ENCODE measurements at places on chromosomes 4 and X.

DNA sequence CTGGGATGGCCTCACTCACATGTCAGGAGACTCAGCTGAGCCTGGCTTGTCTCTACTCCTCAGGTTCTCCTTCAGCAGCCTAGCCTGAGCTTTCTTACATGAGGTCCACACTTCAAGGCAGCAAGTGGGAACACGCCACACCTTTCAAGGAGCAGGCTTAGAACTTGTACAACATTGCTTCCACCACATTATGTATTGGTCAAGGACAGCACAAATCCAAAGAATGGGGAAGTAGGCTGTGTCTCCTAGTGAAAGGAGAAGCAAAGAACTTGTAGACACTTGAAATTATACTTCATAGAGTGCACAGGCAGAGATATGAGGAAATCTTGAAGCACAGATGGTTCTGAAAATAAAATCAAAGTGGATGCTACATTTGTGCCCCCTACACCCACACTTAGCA is 120.9 kb upstream of the NOCT start:
- no peak for DNase-seq

DNA sequence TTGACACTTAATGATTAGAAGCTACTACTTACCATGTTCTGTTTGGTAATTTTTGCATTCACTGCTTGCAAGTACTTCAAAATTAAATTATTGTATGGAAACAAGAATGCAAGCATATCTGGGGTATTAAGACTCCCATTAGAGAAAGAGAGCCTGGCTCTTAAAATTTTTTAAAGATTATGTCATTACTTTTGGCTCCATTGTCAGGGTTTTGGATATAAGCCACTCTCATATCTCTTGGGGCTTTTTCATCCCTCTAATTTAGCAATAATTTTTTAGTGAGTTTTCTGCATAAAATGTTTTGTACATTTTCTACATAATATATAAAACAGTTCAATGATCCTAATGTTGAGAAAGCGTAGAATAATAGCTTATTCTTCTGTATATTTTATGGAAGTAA is 49.4 kb downstream of the SLC9A6 start:
- peak; percentile 30 for DNase-seq

DNA sequence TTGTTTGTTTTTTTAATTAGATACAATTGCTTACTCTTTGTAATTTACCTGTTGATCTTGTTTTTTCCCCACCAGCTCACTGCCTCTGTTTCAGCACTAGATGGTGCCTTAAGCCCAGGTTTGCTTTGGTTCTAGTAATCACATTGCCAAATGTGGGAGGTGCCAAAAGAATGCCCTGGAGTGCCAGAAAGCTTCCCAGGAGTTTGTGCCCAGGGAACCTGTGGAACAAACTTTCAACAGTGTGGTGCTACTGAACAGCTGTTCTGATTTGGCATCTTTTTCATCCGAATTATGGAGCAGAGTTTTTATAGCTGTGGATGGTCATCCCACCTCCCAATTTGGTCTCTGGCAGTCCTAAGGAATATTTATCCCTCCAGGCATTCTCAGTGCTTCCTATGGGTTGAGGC is 1000.7 kb downstream of the STIM2 start:
- peak; percentile 60 for DNase-seq

GRCh38 chr4:127997534-127998388 is 32.6 kb downstream of the ABHD18 start:
- peak; percentile 64 for DNase-seq

GRCh38 chrX:112164420-112164819 is 81.8 kb upstream of the TRPC5 start:
- DNase-seq: no peak

DNA sequence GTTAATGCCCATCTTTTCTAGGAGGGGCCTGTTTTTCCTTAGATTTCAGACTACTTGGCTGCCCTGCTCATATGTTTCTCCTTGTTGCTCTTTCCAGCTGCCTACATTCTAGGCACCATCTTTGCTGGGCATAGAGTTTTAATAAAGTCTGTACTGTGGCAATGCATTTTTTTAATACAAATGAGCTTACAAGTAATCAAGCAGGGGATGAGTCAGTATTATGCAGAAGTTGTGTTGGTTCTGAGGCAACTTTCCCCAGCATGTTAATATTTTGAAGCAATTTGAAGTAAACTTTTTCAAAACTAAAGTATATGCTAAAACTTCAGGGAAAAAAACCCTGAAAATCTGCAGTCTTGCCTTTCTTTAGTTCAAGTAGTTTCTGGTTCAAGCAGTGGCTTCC is 372.0 kb upstream of the GATB start:
- DNase-seq: no peak

DNA sequence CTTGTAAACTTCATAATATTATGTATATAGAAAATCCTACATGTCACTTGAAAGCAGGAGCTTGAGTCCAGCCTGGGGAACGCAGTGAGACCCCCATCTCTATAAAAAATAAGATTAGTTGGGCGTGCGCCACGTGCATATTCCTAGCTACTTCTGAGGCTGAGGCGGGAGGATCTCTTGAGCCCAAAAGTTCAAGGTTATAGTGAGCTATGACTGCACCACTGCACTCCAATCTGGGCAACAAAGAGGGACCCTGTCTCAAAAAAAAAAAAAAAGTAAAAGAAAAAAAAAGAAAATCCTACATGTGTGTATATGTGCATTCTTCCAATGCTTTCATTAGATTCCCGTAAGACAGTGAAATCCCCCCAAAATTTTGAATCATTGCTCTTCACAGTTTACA is 1.7 kb downstream of the SEC31A start:
- no peak for DNase-seq

DNA sequence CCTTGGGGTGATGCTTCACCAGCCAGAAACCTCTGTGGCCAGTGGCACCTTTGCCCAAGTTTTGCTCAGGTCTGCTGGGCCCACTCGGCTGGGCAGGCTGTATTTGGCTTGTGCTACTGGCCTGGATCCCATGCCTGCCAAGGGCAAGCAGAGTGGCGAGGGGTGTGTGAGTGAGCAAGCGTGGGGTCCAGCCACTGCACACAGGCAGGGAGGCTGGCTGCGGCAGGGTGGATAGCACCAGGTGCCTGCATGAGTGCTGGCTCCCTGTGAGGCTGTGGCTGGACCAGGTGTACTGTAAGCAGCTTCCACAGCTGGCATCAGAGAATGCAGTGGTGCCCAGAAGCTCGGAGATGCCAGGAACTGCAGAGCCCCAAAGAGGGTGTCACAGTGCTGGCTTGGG is 478.5 kb downstream of the STPG2 start:
- DNase-seq: no peak

DNA sequence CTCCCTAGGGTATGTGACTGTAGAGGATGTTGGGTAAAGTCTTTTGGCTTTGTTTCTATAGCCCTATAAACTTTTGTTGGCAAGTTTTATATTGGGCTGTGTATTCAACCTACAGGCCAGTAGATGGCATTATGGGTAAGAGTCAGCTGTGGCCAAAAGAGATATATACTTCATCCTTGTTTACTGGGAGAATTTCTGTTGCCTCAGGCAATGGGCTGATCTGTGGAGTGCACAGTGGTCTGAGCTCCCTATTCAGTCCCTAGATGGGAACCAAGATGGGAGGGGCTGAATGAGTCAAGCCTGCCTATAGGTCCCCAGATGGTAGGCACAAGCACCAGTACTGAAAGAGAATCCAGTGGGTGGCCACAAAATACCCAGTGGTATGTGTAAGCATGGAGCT is 580.6 kb downstream of the EPHA5 start:
- peak; percentile 45 for DNase-seq

DNA sequence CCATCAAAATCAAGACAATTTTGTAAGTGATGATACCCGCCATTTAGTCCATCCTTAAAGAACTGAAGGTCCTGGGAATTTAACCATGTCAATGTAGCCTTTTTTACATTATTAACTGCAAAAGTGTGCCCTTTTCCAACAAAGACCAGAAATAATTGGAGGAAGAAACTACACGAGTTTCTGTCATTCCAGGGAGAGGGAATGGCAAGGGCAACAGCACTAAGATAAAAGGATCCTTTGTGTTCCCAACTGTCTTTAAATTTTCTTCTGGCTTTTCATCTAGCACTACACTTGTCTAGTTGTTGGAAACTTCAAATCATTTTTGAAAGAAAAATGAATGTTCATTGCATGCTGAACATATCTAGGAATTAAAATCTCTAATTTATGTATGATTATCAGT is 286.2 kb downstream of the GALNTL6 start:
- DNase-seq: no peak

DNA sequence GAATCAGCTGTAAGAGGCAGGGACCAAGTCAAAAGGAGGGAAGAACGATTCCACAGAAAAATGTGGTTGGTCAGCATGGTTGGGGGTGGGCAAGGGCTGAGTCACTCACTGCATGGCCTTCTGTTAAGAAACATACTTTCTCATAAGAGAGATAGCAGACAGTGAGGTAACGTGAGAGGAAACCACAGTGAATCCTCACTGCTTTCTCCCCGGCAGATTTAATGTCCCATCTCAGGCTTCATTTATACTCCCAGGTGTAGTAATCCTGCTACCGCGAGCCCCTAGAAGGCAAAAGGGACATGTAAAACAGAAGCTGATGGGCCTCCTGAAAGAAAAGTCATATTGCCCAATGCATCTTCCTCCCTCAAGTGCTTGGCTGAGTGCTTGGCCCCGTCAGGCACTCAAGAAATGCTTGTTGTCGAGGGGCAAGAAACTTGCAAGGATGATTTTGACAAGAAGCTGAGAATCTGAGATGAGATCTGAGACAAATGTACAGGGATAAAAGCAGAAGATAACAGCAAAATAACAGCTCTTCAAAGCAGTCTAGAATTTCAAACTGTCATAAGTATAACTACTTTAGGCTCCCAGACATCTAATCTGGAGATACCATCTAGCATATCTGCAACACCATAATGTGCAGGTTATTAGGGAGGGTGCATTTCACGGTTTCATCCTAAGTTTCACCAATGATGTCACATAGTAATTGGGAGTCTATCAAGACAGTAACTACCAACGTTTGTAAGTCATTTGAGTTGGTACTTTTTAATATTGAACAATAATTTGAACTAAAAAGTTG is 40.2 kb downstream of the SH3KBP1 start:
- DNase-seq: peak; percentile 80

- peak; percentile 26 for DNase-seq
These were observed 31.7 kb downstream of the RNF212 start for GRCh38 chr4:1081689-1082040.

GRCh38 chrX:86171366-86171765 is 23.1 kb downstream of the DACH2 start:
- DNase-seq: peak; percentile 6

GRCh38 chr4:1985294-1985693 is 23.5 kb downstream of the NELFA start:
- no peak for DNase-seq
